Left lobe of liver (tissue), 2 donors: ENCODE measurements at places on chromosomes 5 and 9. TPM values are rescaled to one million over a fixed set of nuclear protein-coding genes. Genes with fewer than 3 reads are reported as not detected.

- DNase-seq = no peak
Measured at GRCh38 chr9:34490760-34491159, 32.0 kb downstream of the ENHO start.

GRCh38 chr5:168076561-168076991 lies 214.9 kb upstream of the WWC1 start:
- DNase-seq = peak; percentile 48

SPTLC1 gene
- total RNA-seq = 11.6 TPM

FLT4 gene
- total RNA-seq = 7.7 TPM

DNA sequence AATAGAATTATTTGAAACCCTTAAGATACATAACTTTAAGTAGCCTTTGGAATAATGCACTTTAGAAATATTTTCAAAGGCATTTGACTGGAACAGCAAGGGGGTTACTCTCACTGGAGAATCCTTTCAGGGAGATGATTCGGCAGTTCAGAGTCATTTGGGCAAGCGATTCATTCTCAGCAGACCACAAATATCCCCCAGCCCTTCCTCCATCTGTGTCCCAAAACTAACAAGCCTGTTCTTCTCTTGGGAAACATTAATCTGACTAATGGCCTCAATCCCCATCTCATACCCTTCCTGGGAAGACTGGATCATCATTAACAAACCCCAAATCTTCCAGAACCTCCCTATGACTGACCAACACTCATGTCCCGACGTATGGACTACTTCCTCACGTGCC lies 65.8 kb upstream of the S1PR3 start:
- DNase-seq = no peak

- no peak for DNase-seq
Measured at GRCh38 chr5:169099801-169100734, 200.9 kb downstream of the SLIT3 start.

COQ4 gene
- total RNA-seq = 34.2 TPM

TYRP1 gene
- not detected for total RNA-seq

DNA sequence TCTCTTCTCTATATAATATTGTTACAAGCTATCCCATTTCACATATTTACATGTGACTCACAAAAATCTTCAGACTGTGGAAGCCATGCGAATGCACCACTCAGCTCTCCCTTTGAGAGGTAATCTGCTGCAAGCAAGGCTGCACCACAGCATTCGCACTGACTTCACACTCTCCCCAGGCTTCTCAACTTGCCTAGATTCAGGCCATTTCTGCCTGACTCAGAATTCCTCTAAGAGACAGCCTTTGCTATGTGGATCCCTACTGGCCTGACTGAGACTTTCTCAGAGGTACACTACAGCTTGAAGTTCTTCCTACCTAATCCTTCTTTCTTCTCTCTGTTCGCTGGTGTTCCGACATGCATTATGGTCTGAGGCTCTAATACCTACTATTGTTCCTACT lies 21.1 kb upstream of the DMRTA1 start:
- no peak for DNase-seq

GRCh38 chr5:134642931-134643530 lies 5.6 kb upstream of the SEC24A start:
- DNase-seq = no peak

- DNase-seq = no peak
Measured at GRCh38 chr5:36491856-36492255, 114.5 kb upstream of the SLC1A3 start.

- DNase-seq = no peak
Measured at GRCh38 chr9:91664663-91665062, 241.0 kb upstream of the NFIL3 start.

GRCh38 chr9:136774416-136775045 lies 10.2 kb upstream of the LCN15 start:
- DNase-seq = no peak

DNA sequence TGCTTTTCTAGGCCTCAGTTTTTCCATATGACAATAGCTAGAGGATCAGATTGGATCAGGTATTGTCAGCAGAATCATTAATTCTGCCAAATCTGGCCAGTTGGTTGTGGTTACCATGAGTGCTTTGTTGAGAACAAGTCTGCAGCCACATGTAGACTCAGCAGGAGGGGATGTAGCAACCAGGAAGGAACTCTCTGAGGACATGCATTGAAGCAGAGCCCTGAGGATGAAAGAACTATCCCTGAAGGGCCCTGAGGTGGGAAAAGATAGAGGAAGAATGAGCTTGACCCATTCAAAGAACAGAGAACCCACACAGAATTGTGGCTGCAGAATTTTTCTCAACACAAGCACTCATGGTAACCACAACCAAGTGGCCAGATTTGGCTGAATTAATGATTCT lies 60.1 kb upstream of the AFAP1L1 start:
- DNase-seq = no peak

GRCh38 chr5:169173372-169173771 lies 127.6 kb downstream of the SLIT3 start:
- DNase-seq = no peak

COMMD10 gene
- total RNA-seq = 10.9 TPM

IFNA21 gene
- not detected for total RNA-seq

- peak; percentile 64 for DNase-seq
Measured at GRCh38 chr9:89593727-89594427, 10.9 kb upstream of the GADD45G start.

PCDHGA5 gene
- 0.35 TPM for total RNA-seq

GRCh38 chr5:153896701-153897100 lies 142.0 kb downstream of the FAM114A2 start:
- DNase-seq = no peak

CCL27 gene
- not detected for total RNA-seq

GRCh38 chr5:180487556-180487955 lies 6.6 kb upstream of the CNOT6 start:
- no peak for DNase-seq

- DNase-seq = no peak
Measured at GRCh38 chr9:83027153-83027891, 35.6 kb downstream of the RASEF start.
